Left lung (tissue), 14 donors: ENCODE measurements at places on chromosomes 6 and 20. TPM values are rescaled to one million over a fixed set of nuclear protein-coding genes. Genes with fewer than 3 reads are reported as not detected.

DNA sequence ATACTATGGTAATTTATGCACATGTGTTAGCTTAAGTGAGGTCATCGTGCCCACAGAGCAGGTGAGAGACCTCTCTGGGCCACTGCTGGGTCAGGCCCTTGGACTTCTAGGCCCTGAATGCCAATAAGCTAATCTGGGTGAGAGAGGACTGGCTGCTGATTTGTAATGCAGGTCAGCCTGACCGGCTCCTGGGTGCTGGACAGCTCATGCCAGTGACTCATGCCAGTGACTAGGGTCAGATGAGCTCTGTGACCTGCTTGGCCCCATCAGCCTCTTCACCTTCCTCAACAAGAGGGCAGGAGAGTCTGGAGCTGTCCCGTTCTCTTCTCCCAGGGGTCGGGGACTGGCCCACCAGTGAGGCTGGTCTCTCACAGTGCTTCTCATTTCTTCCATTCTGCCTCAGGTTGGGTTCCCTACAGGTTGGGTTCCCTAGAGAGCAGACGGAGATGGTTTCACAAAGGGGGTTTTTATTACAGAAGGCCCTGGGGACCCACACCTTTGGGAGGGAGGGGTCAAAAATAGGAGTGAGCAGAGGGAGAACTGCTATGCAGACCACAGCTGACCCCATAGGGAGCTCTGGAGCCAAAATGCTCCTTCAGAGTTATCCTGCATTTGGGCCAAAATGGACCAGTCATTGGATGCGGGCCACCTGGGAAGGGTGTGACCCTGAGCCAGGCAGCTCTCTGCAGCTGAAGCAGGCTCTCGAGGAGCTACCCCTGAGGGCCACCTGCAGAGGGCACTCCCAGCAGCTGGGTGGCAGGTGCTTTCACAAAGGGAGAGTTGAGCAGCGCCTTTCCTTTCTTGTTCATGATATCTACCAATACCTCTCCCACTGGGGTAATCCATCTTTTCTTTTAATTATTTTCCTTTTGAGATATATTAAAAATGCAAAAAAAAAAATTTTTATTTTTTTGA lies 2.2 kb upstream of the OXT start:
- peaks cover 39% of the 10 kb centered on the region for H3K27me3 ChIP-seq
- peaks cover 5% of the 10 kb centered on the region for H3K4me1 ChIP-seq
- H3K36me3 ChIP-seq, result no peaks in the 10 kb centered on the region
- H3K27ac ChIP-seq, result no peak overlapping the region
- H3K4me3 ChIP-seq, result no peak overlapping the region

DNA sequence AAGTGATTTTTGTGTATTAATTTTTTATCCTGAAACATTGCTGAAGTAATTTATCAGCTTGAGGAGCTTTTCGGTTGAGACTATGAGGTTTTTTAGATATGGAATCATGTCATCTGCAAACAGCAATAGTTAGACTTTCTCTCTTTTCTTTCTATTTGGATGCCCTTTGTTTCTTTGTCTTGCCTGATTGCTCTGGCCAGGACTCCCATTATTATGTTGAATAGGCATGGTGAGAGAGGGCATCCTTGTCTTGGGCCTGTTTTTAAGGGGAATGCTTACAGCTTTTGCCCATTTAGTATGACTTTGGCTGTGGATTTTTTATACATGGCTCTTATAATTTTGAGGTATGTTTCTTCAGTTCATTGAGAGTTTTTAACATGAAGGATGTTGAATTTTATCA lies 207.6 kb upstream of the DEFB112 start:
- H3K27ac ChIP-seq, result no peak overlapping the region
- no peaks in the 10 kb centered on the region for H3K4me1 ChIP-seq
- no peak for DNase-seq
- no peak overlapping the region for H3K4me3 ChIP-seq

GRCh38 chr6:154500769-154501577 lies 9.5 kb downstream of the CNKSR3 start:
- H3K4me1 ChIP-seq, result no peaks in the 10 kb centered on the region
- no peak overlapping the region for H3K4me3 ChIP-seq
- H3K36me3 ChIP-seq, result no peaks in the 10 kb centered on the region
- no peaks in the 10 kb centered on the region for H3K27me3 ChIP-seq

- no peaks in the 10 kb centered on the region for H3K36me3 ChIP-seq
- no peak overlapping the region for H3K27ac ChIP-seq
- no peaks in the 10 kb centered on the region for H3K4me1 ChIP-seq
Observed at GRCh38 chr20:36284751-36285150, 21.4 kb upstream of the DLGAP4 start.

DNA sequence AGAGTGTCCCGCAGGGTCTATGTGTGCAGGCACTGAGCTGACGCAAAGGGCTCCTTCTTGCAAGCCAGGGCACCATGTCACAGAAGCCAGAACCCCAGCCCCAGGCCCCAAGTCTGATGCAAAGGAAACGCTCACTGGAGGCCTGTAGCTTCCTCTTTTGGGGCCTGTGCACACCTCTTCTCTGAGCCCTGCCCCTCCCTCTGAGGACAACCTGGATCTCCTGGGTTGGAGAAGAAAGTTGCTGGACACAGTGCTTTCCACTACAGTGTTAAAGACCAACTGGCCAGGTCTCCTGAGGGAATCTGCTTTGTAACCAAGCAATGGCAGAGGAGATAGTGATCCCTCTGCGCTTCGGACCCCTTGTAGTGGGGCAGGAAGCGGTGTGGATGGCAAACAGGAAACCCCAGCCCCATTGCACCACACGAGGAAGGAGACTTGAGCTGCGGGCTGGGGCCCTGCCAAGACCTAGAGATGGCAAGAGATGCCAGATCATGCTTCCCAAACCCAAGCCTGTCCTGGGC lies 90.0 kb downstream of the PRND start:
- peak; percentile 81 for DNase-seq
- H3K36me3 ChIP-seq, result no peaks in the 10 kb centered on the region
- H3K4me1 ChIP-seq, result peaks cover 26% of the 10 kb centered on the region
- no peaks in the 10 kb centered on the region for H3K27me3 ChIP-seq
- H3K4me3 ChIP-seq, result no peak overlapping the region

GRCh38 chr6:160254467-160255312 lies 3.9 kb downstream of the SLC22A2 start:
- no peaks in the 10 kb centered on the region for H3K4me1 ChIP-seq
- H3K27me3 ChIP-seq, result no peaks in the 10 kb centered on the region
- H3K36me3 ChIP-seq, result no peaks in the 10 kb centered on the region
- DNase-seq, result no peak

DNA sequence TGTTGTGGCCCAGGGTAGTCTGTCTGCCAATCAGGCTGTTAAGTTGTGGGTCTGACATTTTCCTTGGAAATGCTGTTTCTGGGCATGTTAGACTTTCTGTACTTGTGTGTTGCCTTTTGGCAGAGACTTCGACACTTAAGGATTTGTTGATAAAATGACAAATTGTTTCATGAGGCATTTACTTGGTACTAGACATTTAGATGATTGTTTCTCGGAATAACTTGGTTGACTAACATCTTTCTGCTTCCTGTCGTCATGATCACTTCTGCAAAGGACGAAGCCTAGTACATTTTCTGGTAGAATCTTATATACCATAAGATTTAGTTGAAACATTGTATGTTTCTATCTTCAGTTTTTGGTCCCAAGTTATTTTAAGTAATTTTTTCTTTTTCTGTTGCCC lies 34.1 kb downstream of the UTRN start:
- no peak overlapping the region for H3K4me3 ChIP-seq
- no peak overlapping the region for H3K27ac ChIP-seq
- H3K36me3 ChIP-seq, result no peaks in the 10 kb centered on the region
- DNase-seq, result no peak
- H3K27me3 ChIP-seq, result no peaks in the 10 kb centered on the region

GRCh38 chr6:149904661-149905370 lies 6.9 kb upstream of the RAET1E start:
- no peaks in the 10 kb centered on the region for H3K36me3 ChIP-seq
- H3K4me3 ChIP-seq, result no peak overlapping the region
- H3K27me3 ChIP-seq, result no peaks in the 10 kb centered on the region
- DNase-seq, result no peak
- H3K4me1 ChIP-seq, result no peaks in the 10 kb centered on the region

DNA sequence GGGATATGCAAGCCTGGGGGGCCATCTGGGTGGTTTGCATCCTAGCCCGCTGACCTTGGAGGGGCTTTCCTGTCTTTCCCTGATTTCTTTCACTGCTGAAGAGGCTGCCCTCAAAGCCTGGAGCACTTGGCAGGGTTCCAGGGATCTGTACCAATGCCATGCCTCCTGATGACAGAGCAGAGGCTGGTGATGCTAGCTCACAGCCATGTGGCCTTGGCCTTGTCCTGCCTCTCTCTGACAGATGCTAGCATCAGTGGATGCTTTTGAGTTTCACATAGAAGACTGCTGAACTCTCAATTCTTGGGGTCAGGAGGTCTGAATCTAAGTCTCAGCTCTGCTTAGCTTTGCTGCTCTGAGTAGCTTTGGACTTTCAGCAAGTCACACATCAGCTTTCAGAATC lies 21.9 kb upstream of the RREB1 start:
- H3K27ac ChIP-seq, result no peak overlapping the region
- H3K36me3 ChIP-seq, result no peaks in the 10 kb centered on the region
- no peak overlapping the region for H3K4me3 ChIP-seq
- H3K4me1 ChIP-seq, result no peaks in the 10 kb centered on the region

DNA sequence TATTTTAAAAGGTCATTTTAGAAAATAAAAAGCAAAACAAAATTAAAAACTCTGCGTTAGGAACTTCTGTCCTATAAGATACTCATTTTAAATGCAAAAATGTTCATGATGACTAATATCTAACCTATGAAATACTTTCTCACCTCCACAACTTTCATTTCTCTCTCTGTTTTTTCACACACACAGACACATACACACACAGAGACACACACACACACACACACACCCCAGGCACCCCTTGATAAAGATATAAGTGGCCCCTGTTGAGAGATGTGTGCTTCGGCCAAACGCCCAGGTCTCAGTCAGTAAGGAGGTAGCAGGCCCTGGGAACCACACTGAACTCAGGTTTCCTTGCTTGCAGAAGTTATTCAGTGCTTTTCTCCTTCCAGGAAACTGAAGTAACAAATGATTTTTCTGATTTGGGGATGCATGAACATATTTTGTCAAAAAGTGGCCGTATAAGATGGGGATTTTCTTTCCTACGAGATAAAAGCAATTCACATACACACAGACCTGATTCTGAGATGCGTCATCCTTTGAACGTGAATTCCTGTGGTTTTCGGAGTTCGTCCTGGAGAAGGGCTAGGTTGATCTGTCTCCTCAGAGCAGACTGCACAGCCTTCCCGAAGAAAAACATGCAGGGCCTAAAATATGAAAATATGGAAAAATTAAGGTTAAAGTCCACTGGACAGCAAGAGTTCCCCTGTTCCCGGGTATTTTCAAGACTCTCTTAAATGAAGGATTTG lies 306.8 kb upstream of the FOXQ1 start:
- H3K27ac ChIP-seq, result no peak overlapping the region
- no peaks in the 10 kb centered on the region for H3K36me3 ChIP-seq
- DNase-seq, result no peak

GRCh38 chr6:131103901-131104300 lies 31.4 kb upstream of the AKAP7 start:
- no peak overlapping the region for H3K27ac ChIP-seq
- no peak for DNase-seq
- H3K4me3 ChIP-seq, result no peak overlapping the region
- no peaks in the 10 kb centered on the region for H3K4me1 ChIP-seq
- no peaks in the 10 kb centered on the region for H3K36me3 ChIP-seq

- H3K4me3 ChIP-seq, result no peak overlapping the region
- no peaks in the 10 kb centered on the region for H3K4me1 ChIP-seq
- H3K27ac ChIP-seq, result no peak overlapping the region
- no peaks in the 10 kb centered on the region for H3K36me3 ChIP-seq
- peak; percentile 53 for DNase-seq
Observed at GRCh38 chr20:63330084-63330760, 30.9 kb downstream of the CHRNA4 start.

DNA sequence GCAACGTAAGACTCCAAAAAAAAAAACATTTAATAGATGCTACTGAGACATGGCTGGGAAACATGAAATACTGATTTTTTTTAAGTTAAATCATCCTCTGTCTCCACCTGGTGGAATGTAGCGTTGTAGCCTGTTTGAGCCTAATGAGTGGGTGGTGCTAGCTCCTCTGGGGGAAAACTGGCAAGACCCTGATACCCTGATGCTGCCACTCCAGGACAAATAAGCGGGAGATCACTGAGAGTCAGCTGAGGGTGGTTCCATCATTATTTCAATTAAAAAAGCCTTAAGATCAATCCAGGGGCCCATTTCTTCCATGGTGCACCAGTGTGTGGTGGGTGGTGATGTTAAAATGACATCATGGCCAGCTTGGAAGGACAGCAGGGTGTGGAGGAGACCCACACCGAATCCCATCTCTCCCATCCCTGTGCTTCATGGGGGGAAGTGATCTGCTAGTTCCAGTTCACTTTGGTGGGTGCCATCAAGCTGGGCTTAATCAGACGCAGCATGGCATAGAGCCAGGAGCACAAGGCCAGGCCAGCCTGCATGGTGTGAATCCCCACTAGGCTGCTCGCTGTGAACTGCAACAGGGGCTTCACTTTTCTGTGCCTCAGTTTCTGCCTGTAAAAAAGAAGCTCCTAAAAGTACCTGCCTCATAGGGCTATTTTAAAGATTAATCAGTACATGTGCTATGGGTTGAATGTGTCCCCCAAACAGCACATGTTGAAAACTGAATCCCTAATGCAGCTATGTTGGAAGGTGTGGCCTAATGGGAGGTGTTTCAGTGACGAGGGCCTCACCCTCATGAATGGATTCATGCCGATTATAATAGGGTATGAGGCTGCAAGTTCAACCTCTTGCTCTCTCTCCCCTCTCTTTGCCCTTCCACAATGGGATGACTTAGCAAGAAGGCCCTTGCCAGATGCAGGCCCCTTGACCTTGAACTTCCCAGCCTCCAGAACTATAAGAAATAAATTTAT lies 13.0 kb upstream of the MRPS10 start:
- DNase-seq, result no peak
- H3K27ac ChIP-seq, result no peak overlapping the region
- no peaks in the 10 kb centered on the region for H3K4me1 ChIP-seq

- DNase-seq, result no peak
- H3K36me3 ChIP-seq, result no peaks in the 10 kb centered on the region
- no peaks in the 10 kb centered on the region for H3K27me3 ChIP-seq
- no peaks in the 10 kb centered on the region for H3K4me1 ChIP-seq
- H3K27ac ChIP-seq, result no peak overlapping the region
- no peak overlapping the region for H3K4me3 ChIP-seq
Observed at GRCh38 chr6:25769983-25770382, 15.4 kb downstream of the SLC17A4 start.

- no peak overlapping the region for H3K27ac ChIP-seq
- H3K36me3 ChIP-seq, result no peaks in the 10 kb centered on the region
- no peaks in the 10 kb centered on the region for H3K27me3 ChIP-seq
- no peak for DNase-seq
- no peaks in the 10 kb centered on the region for H3K4me1 ChIP-seq
- no peak overlapping the region for H3K4me3 ChIP-seq
Observed at GRCh38 chr6:73666393-73666792, 12.6 kb upstream of the SLC17A5 start.

ECT2L gene
- total RNA-seq, result not detected

VSX1 gene
- not detected for total RNA-seq

CGA gene
- not detected for total RNA-seq

ZNF311 gene
- 1.7 TPM for total RNA-seq

NNAT gene
- 3.8 TPM for total RNA-seq

SLC16A10 gene
- total RNA-seq, result 7.2 TPM

CAP2 gene
- 10.6 TPM for total RNA-seq

CST7 gene
- total RNA-seq, result 2.4 TPM

VGLL2 gene
- not detected for total RNA-seq

PBOV1 gene
- total RNA-seq, result not detected
